ENCODE measurements at places on chromosomes 11 and 22.

DNA sequence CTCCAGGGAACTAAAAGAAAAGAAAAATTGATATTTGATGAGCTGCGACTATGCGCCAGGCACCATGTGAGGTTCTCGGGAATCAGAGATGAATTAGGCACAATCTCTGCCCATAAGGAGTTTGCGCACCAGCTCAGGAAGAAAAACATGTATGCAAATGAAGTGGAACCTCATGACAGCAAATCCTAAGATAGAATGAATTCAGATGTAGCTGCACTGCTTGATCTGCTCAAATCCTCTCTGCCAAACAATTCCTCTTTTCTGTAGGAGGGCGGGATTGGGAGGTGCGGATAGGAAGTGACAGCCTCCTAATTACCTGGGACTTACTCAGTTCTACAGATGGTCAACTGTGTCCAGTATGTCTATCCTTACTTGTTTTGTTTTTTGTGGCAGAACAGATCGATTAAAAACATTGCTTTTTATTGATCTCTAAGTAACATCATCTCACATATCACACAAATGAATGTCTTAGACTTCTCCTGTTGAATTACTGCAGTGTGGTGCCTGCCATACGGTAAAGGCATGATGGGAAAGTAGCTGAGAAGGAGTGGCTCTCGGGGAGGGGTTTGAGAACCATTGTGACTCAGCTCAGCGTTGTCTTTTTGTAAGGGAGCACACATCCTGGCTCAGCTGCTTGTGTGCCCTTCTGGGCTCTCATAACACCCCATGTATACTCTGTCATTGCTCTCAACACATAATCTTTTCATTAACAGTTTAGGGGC, 13.9 kb downstream of the CRTAM start:
- DNase-seq, result no peak

DNA sequence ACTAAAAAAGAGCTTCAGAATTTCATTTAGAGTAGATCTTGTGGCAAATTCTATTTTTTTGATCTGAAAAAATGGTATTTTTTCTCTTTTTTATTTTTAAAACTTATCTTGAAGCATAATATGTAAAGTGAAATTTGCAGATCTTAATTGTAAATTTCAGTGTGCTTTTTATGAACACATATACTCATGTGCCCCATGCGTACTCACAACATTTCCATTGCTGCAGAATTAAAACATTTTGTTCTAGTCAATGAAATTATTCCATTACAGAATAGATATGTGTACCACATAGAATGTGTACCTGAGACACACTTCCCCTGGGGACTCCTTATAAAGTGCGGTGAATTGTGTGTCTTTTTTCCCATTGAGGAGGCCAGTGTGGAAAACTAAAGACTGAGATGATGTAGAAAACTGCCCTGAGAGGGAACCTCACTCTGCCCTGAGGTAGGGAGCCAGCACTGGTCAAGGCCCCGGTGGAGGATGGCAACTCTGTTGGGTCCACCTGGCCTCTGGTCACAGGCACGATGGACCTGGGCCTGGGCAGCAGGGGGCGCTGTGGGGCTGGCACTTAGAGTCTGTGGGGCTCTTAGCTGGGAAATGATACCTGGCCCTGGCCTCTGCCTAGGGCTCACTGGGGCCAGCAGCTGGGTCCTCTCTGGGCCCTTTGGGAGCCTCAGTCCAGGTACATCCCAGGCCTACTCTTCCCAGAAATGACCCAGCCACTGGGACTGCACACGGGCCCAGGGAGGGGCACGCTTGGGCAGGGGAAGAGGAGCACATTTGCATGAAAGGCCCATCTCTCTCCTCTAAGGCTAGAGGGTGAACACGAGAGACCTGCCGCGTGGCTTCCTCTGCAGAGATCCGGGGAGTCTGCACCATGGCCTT, 77.9 kb upstream of the TOP3B start:
- DNase-seq, result peak; percentile 73

DNA sequence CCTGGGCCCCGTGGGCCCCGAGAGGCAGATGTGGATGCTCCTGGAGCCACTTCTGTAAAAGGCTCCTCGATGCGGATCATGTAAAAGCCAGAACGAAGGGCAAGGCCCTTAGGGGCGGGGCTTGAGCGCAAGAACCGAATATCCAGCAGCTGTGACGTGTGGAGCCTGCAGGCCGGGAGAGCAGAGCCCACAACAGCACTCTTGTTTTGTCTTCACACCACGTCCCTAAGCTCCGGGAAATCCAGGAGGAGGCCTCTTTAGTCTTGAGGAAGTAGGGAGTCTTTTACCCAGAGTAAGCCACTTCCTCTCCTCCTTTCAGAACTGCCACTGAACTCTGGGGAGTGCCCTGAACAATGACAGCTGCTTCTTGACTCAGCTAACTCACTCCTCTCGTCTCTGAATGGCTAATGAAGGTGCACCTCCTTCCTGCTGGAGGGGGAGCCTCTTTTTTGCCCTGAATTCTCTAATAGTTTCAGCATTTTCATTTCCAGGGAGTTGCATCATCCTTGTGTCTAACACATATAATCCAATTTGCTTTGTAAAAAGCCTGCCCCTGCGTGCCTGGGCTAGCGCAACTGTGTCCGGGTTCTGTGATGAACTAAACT, 12.5 kb downstream of the L3MBTL2 start:
- no peak for DNase-seq

GRCh38 chr11:36053862-36054261, 110.0 kb downstream of the LDLRAD3 start:
- no peak for DNase-seq

DNA sequence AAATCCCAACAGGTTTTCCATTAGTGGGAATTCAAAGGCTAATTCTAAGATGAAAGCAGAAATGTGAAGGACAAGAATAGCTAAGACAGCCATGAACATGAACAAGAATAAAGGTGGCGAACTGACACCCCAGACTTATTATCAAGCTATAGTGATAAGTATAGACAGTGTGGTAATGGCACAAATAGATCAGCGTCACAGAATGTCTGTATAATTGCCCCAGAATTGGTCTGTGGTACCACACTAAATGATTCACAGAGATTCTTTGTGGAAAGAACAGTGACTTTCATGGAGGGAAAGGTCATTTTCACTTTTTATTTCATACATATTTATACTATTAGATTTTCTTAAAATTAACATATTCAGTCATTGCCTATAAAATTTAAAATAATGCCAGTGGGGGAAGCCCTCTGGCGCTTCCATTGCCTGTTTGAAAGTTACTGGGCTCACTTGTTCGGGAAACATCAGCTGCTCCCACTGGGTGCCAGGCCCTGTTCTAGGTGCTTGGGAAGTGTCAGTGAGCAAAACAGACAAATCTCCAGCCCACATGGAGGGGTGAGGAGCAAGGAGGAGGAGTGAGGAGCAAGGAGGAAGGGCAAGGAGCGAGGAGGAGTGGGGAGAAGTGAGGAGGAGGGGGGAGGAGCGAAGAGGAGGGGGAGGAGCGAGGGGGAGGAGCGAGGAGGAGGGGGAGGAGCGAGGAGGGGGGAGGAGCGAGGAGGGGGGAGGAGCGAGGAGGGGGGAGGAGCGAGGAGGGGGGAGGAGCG, 11.3 kb upstream of the NLRP6 start:
- DNase-seq, result no peak

All from HuH-7 (cell line).